ENCODE measurements at places on chromosomes 12 and 14.
A peak's percentile ranks its signal among the peaks of the same experiment; 100 is the strongest.

GRCh38 chr12:64236549-64236948, 14.5 kb upstream of the KICS2 start:
- no peak for DNase-seq

DNA sequence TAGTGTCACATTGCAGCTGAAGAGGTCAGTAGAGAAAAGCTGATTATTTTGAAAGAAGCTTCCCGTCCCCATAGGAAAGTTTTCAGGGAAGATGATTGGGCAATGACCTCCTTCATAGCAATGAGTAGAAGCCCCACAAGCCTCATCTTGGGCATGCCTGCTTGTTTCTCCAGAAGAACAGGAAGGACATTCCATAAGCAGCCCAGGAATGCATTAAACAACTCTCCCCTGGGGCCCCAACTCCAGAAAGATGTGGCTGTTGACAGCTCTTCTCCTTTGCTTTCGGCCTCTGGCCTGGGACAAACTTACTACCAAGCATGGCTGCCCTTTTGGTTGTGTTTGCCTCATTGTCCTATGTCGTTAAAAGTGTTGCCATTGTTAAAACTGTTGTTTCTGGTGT, 5.7 kb upstream of the VDR start:
- no peak for DNase-seq

DNA sequence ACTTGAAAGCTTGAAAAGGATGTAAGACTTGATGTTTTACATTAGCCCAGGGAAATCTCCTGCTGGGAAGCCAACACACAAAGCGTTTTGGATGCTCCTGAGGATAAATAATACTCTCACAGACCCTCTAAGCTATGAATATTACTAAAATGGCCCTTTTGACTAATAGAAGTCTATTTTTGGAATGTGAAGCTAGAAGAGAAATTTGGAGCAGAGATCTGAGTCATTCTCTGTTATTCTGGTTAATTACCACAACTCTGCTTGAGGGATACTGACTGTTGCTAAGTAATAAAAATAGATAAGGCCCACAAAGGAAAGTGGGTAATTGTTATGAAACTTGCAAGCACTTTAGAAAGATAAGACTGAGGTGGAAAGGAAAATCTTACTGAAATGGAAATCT, 346.2 kb upstream of the STXBP6 start:
- peak; percentile 22 for DNase-seq

DNA sequence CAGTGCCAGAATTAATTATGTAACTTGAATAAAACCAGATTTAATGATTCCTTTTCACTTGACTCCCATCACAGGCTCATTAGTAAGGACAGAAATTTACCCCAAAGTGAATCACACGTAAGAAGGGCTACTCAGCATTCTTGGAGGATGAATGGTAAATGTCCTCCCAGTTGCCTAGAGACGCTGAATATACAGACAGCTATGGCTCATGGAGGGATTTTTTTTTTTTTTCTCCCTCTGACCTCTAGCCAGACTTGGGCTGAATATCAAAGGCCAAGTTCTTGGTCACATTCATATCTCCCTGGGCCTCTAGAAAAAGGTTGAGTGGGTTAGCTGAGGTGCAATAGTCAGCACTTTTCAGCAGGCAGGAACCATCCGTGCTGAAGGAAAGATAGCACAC, 77.5 kb downstream of the PHLDA1 start:
- DNase-seq = no peak

DNA sequence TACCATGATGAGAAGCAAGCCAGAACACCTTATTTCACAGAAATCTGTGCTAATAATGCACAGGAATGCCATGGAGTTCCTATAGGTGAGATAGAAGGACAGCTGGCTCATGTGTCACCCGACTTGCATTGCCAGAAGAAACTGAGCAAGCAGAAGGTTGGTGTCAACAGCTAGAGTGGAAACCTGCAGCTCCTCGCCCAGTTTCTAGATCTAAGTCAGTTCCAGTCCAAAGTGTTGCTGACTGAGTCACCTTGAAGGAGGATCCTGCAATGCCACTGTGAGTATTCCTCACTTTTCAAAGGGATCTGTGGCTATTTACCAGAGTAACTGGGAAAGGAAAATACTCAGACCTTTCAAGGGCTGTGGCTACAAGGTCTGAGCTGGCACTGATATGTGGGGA, 17.1 kb downstream of the CDKL1 start:
- no peak for DNase-seq

DNA sequence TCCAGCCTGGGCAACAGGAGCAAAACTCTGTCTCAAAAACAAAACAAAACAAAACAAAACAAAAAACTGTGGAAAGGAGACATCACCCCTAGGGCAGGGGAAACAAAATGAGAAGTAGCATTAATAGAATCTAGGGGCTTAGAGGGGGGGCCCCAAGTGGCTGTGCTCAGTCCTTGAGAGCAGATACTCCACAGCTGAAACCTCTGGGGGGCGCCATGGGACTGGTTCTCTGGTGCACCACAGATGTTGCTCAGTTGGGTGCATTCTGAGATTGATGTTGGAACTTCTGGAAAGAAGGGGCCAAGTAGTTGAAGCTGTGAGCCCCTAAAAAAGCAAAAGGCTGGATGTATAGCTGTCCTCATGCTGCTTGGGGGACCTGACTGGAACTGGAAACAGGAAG, 11.8 kb upstream of the SYNE2 start:
- no peak for DNase-seq

GRCh38 chr12:67355428-67356379, 86.5 kb downstream of the CAND1 start:
- peak; percentile 50 for DNase-seq

GRCh38 chr12:132210223-132211055, 66.2 kb downstream of the NOC4L start:
- DNase-seq = no peak

GRCh38 chr12:53476769-53477209, 22.5 kb downstream of the MAP3K12 start:
- no peak for DNase-seq

GRCh38 chr12:53128780-53129569, 25.7 kb downstream of the SOAT2 start:
- no peak for DNase-seq

GRCh38 chr12:48788524-48788853, 400 bp downstream of the ADCY6 start:
- no peak for DNase-seq

GRCh38 chr12:114968727-114969126, 284.8 kb upstream of the TBX3 start:
- no peak for DNase-seq

DNA sequence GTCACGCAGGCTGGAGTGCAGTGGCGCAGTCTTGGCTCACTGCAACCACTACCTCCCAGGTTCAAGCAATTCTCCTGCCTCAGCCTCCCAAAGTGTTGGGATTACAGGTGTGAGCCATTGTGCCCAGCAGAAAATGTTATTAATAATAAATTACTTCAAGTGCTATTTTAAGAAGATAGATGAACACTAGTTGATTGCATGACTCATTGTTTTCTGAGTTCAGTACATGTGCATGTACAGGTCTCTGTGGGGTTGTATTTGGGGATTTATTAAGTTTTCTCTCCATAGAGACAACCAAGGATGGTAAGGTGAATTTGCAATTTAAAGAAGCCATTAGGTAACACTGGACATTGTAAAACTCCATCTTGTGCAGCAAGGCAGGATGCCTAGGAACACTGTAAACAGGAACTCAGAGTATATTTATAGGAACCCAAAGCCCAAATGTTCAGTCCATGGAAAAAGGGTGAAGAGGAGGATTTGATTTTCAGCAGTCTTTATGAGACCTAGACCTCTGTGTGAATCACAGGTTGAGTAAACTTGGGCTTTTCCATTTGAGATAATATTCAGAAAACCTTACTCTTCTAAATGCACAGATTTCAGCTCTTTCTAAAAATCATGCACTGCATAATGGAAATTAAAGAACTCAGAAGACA, 49.3 kb upstream of the TMPO start:
- peak; percentile 20 for DNase-seq

GRCh38 chr12:53551889-53552291, 44.6 kb upstream of the NPFF start:
- no peak for DNase-seq

DNA sequence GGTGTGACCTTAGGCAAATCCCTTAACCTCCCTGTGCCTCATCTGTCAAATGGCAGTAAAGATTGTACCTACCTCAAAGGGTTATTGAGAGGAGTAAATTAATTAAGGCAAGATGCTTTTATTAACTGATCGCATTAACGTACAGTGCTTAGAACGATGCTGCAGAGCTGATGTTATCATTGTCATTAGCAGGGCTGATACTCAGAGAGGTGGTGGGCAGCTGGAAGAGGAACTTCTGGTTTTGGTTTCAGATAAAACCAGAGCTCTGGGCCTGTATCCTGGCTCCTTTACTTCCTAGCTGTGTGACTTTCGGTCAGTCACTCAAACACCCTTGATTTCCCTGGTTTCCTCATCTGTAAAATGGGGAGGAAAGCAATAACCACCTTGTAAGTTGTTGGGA, 55.1 kb downstream of the CALM1 start:
- no peak for DNase-seq

- no peak for DNase-seq
Observed at GRCh38 chr14:44970907-44971306, 8.9 kb downstream of the TOGARAM1 start.

DNA sequence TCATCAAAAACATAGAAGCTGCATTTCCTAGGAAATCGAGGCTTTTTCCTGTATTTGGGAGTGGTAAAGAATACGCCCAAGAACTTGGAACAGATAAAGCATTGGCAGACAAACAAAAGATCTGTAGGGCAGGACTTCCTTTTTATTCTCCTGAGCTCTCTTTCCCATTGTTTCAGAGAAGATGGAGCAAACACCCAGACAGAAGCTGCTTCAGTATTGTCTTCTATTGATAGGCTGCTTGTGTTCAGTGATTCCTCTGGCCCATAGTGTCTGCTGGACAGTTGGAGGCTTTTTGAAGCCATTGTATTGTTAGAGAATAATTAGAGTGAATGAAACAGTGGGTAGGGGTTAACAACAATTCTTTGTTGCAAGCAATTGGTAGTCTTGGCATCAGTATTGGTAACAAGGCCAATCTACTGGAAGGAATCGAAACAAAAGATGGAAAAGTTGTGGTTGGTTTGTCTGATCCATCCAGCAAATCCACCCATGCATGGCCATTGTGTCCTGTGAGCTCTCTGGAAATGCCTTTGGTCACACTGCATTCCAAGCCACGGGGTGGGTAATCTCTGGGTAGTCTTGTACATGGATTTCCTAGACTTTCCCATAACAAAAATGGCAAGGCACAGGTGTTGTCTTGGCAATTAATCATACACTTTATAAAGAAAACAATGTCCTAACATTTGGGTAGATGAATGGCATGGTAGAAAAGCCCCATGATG, 424.8 kb downstream of the RAD51B start:
- DNase-seq = no peak

- DNase-seq = no peak
Observed at GRCh38 chr12:113939867-113940266, 26.3 kb downstream of the RBM19 start.

GRCh38 chr14:66219886-66220285, 266.3 kb upstream of the CCDC196 start:
- DNase-seq = no peak

GRCh38 chr14:96162265-96162664, 42.4 kb upstream of the BDKRB2 start:
- no peak for DNase-seq

- no peak for DNase-seq
Observed at GRCh38 chr14:54501480-54501879, 8.2 kb upstream of the CGRRF1 start.

DNA sequence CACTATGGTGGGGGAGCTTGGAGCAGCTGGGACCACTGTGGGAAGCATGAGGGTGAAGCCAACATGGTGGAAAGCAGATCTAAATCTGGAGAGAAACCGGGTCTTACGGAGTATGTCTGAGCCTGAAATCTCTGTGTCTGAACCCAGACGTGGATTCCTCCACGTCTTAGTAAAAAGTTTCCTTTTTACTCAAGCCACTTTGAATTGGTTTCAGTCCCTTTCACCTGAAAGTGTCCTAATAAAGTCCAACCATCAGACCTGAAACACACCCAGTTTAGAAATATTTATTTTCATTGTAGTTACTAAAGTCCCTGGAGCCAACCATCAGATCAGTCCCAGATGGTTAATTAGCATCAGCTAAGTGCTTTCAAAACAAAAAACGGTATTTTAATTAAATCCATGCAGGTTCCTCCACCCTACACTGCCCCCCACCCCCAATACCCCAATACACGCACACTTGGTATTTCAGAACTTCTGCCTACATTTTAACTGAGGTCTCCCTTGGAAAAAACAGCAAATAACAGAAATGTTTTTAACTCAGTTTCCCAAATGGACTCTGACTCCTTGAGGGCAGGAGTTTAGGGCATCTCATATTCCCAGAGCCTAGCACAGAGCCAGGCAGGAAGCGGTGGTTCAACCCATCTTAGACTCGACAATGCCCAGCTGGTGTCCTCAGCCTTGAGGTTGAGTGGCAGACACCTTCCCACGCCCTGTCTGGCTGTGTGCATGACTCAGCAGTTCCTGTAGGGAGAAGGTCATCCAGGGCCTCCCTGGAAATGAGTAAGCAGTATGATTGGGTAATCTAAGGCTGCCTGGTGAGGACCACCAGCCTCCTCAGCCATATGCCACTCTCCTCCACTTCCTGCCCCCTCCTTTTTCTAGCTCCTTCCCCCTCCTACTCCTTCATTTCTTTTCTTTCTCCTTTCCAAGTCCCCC, 175.8 kb downstream of the TTC8 start:
- peak; percentile 50 for DNase-seq

DNA sequence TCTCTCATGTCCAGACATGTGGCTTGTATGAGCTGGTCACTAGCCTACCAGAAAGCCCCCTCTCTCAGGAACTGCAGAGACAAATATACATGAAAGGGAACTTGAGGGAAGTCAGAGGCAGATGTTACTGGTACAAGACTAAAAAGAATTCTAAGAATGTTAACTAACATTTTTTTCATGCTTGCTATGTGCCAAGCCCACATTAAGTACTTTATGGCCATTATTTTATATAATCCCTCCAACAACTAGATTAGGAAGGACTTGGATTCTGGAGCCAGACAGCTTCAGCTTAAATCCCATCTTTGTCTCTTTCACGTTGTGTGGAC, 24.6 kb downstream of the TTC9 start:
- DNase-seq = no peak

DNA sequence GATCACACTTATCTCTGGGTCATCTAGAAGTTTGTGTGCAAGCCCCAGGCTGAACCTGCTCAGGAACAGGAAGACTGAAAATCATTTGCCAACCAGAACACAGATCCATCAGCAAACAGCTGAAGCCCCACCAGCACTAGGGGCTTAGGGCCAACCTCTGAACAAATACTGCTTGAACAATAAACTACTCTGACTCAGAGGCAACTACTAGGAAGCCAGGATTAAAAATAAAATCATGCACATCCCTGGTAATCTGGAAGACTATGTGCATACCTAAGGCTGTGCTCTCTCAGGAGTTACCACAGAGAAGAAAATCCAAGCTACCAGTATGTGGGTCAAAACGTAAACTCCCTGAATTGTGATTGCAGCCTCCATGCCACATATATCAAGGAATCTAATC, 15.9 kb downstream of the GALNT8 start:
- DNase-seq = no peak

- no peak for DNase-seq
Observed at GRCh38 chr12:58557171-58557570, 363.1 kb downstream of the LRIG3 start.

All from activated CD4-positive, alpha-beta T cell treated with anti-CD3 and anti-CD28 coated beads, Interleukin-2, amount 50 U/mL, for 16 hours (primary cell).